ENCODE measurements at places on chromosomes 16 and 17. TPM values are rescaled to one million over a fixed set of nuclear protein-coding genes. Genes with fewer than 3 reads are reported as not detected.

DNA sequence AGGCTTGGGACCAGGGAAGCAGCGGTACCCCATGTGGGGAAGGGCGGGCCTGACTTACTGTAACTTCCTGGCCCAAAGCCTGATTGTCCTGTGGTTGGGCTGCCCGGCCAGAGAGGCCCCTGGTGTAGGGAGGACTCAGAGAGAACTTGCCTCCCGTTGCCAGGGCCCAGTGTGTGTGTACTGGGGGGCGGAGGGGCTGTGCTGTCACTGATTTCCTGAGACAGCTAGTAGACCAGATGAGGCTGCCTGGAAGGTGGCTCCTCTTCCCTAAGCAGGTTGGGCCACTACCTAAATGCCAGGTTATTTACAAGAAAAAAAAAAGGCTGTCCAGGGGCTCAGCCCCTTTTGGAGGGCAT is 16.7 kb downstream of the SOCS3 start:
- no peak for DNase-seq

GRCh38 chr17:78919861-78920450 is 5.2 kb downstream of the TIMP2 start:
- no peak for DNase-seq

- no peak for DNase-seq
Measured at GRCh38 chr17:57106107-57106835, 21.2 kb downstream of the AKAP1 start.

SPATA22 gene
- not detected for total RNA-seq

CD300LB gene
- total RNA-seq: not detected

CACNG4 gene
- total RNA-seq: 6.9 TPM

All from chondrocyte (in vitro differentiated cells).